A549 treated with AZD2906 at 1 μM for 4 hours (cell line): ENCODE measurements at places on chromosomes 12 and 14. TPM values are rescaled to one million over a fixed set of nuclear protein-coding genes. Genes with fewer than 3 reads are reported as not detected.

Gene BCL7A
- total RNA-seq = 9.7 to 12.4 TPM (median 10.8 TPM) in 5 replicates

Gene BCL2L14
- 0.09 to 0.15 TPM in 2 of 5 replicates, not detected in the others for total RNA-seq

Gene PRB2
- not detected in 5 replicates for total RNA-seq

Gene TAS2R19
- 0.15 TPM in 1 of 5 replicates, not detected in the others for total RNA-seq

Gene HELB
- 0.80 to 1.3 TPM (median 1.2 TPM) in 5 replicates for total RNA-seq

Gene OR6C2
- total RNA-seq = not detected in 5 replicates

Gene GPR68
- 0.24 to 0.49 TPM (median 0.38 TPM) in 5 replicates for total RNA-seq

Gene KRT83
- 3.3 to 6.3 TPM (median 5.5 TPM) in 5 replicates for total RNA-seq

Gene SLC17A8
- 0.02 to 0.06 TPM in 2 of 5 replicates, not detected in the others for total RNA-seq

Gene FOXA1
- total RNA-seq = 4.3 to 6.4 TPM (median 5.8 TPM) in 5 replicates

Gene MGAT4C
- 0.02 to 0.06 TPM (median 0.05 TPM) in 3 of 5 replicates, not detected in the others for total RNA-seq

Gene GALNT4
- total RNA-seq = 12.9 to 19.5 TPM (median 16.0 TPM) in 5 replicates

Gene NELL2
- 0.14 to 0.33 TPM (median 0.16 TPM) in 3 of 5 replicates, not detected in the others for total RNA-seq

Gene BEST3
- 0.82 to 1.7 TPM (median 1.2 TPM) in 5 replicates for total RNA-seq

Gene ERP27
- total RNA-seq = not detected in 5 replicates

Gene ETFBKMT
- 0.78 to 1.1 TPM (median 0.87 TPM) in 5 replicates for total RNA-seq

Gene SOAT2
- total RNA-seq = 0.07 to 0.30 TPM (median 0.24 TPM) in 5 replicates

Gene GPR162
- total RNA-seq = 0.26 to 0.41 TPM (median 0.33 TPM) in 5 replicates

Gene GLT1D1
- not detected in 5 replicates for total RNA-seq

Gene KLRC3
- total RNA-seq = 0.10 to 0.24 TPM (median 0.22 TPM) in 3 of 5 replicates, not detected in the others

Gene SCARB1
- total RNA-seq = 113 to 173 TPM (median 162 TPM) in 5 replicates

Gene LHX5
- total RNA-seq = 0.02 to 0.07 TPM (median 0.05 TPM) in 4 of 5 replicates, not detected in the other

Gene DNAL1
- total RNA-seq = 7.7 to 10.5 TPM (median 8.6 TPM) in 5 replicates

Gene ACRBP
- 0.13 to 0.28 TPM (median 0.17 TPM) in 3 of 5 replicates, not detected in the others for total RNA-seq

Gene ZC2HC1C
- total RNA-seq = 5.3 to 6.2 TPM (median 6.0 TPM) in 5 replicates

Gene MARK3
- total RNA-seq = 49.6 to 59.8 TPM (median 50.5 TPM) in 5 replicates

Gene KRT8
- total RNA-seq = 4,552 to 5,559 TPM (median 5,427 TPM) in 5 replicates

Gene ATL1
- 4.7 to 7.0 TPM (median 5.1 TPM) in 5 replicates for total RNA-seq

Gene LUM
- total RNA-seq = 0.08 to 0.49 TPM (median 0.30 TPM) in 5 replicates

Gene C12orf54
- not detected in 5 replicates for total RNA-seq

Gene SDSL
- 24.5 to 31.5 TPM (median 27.4 TPM) in 5 replicates for total RNA-seq

Gene MANSC4
- not detected in 5 replicates for total RNA-seq

Gene SPX
- 3.9 to 4.5 TPM (median 4.1 TPM) in 5 replicates for total RNA-seq

Gene LTBP2
- total RNA-seq = 7.8 to 11.4 TPM (median 10.0 TPM) in 5 replicates

Gene ASPG
- total RNA-seq = 0.03 to 0.15 TPM (median 0.08 TPM) in 4 of 5 replicates, not detected in the other

Gene CPM
- 4.6 to 6.7 TPM (median 5.2 TPM) in 5 replicates for total RNA-seq

Gene SELPLG
- total RNA-seq = 0.79 to 1.1 TPM (median 0.94 TPM) in 5 replicates

Gene CYP46A1
- total RNA-seq = 0.09 to 0.20 TPM (median 0.17 TPM) in 5 replicates

Gene TEX52
- total RNA-seq = not detected in 5 replicates

Gene MAP3K9
- total RNA-seq = 5.2 to 6.1 TPM (median 5.6 TPM) in 5 replicates
